ENCODE measurements at places on chromosomes 16 and 17.

GRCh38 chr16:27174007-27174406 lies 29.3 kb upstream of the KDM8 start:
- no peak for DNase-seq

- no peak for DNase-seq
These were observed 162.6 kb downstream of the SALL1 start for GRCh38 chr16:50988441-50988840.

DNA sequence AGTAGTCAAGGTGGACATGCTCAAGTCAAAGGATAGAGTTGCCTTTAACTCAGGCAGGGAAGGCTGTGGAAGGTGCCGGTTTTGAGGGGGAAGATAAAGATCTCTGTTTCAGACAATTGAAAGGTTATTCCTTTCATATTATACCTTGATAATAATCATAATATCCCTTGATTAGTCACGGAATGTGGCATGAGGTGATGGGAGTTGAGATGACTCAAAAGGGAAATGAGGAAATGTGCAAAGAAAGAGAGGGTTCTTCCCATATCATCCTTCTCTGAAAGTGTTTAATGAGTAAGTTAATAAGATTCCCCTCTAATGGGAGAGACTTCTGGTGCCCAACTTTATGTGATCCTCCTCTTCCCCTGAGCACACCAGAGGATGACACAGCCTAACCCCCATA lies 43.1 kb upstream of the HS3ST2 start:
- DNase-seq = no peak

GRCh38 chr17:35740216-35740615 lies 8.8 kb downstream of the RASL10B start:
- no peak for DNase-seq

- no peak for DNase-seq
These were observed 132.8 kb upstream of the SDK2 start for GRCh38 chr17:73777131-73777449.

All from vagina (tissue), 2 donors.